ENCODE measurements at places on chromosomes 7 and 10. TPM values are rescaled to one million over a fixed set of nuclear protein-coding genes. Genes with fewer than 3 reads are reported as not detected.

GRCh38 chr10:80276335-80276734, 13.1 kb downstream of the MAT1A start:
- no peak for DNase-seq

- no peak for DNase-seq
Observed at GRCh38 chr7:69719717-69720116, 121.4 kb downstream of the AUTS2 start.

DNA sequence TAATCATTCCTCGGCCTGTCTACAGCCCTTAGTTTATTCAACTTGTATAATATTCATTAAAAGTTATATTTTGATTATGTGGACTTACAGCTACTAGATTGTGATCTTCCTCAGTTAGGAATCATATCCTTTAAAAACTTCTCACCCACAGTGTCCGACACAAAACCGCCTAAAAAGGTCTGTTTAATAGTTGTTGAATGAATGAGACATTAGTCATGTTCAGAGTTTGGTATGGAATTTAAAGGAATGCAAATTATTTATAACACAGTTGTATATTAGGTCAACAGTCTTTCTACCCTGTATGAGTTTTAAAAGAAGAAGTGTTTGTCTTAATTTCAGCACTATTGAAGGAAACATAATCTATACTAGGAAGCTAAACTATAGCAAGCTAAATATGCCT, 390.0 kb downstream of the ARL4A start:
- no peak for DNase-seq

DNA sequence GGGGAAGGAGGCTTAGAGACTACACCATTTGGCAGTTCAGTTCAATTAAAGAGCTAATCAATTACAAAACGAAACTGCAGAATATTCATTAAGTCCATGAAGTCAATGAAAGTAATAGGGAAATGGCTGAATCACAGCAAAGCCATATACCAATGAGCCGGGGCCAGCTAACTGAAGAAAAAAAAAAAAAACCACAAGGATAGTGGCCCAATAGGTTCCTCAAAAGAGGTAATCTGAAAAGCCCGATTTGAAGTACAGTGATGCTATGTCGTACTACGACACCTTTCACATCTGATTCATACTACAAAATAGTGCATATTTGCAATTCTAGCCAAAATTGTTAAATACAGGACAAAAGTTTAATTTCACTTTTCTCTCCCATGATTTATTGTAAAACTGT, 2.5 kb downstream of the ARHGAP12 start:
- DNase-seq: no peak

GRCh38 chr10:6033954-6034353, 28.2 kb downstream of the IL2RA start:
- no peak for DNase-seq

- peak; percentile 20 for DNase-seq
Observed at GRCh38 chr7:157077986-157078644, 60.6 kb upstream of the UBE3C start.

DNA sequence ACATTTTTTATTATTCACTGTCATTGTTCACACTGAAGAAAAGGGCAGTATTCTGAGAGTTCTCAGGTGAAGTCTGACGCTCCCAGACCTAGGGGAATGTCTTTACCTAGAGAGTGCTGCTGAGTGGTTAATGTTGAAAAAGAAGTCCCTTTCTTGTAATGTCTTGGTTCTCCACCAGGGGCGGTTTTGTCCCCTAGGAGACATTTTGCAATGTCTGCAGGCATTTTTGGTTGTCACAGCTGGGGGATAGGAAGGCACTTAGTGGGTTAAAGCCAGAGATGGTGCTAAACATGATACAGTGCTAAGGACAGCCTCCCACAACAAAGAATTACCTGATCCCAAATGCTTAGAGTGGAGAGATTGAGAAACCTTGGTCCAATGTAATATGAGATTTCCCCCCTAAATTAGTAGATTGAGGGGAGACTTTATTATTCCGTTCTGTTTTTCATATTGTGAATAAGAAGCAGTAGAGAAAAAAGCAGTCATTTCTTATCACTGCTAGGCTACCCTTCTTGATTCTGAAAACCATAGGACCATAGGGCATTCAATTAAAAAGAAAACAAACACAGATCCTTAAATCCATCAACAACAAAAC, 13.1 kb downstream of the UMAD1 start:
- peak; percentile 38 for DNase-seq

GRCh38 chr10:93206652-93207051, 133.0 kb downstream of the CYP26A1 start:
- no peak for DNase-seq

DNA sequence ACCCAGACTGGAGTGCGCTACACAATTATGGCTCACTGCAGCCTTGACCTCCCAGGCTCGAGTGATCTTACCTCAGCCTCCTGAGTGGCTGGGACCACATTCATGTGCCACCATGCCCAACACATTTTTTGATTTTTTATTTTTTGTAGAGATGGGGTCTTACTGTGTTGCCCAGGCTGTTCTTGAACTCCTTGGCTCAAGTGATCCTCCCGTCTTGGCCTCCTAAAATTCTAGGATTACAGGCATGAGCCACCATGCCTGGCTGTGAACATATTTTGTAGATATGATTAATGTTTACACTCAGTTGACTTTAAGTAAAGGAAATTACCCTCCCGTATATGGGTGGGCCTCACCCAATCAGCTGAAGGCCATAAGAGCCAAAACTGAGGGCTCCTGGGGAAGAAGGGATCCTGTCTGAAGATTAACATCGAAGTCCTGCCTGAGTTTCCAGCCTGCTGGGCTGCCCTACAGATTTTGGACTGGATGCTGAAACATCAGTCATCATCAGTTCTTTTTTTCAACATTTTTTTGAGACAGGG, 127.1 kb downstream of the ACTR3B start:
- DNase-seq: no peak

- DNase-seq: no peak
Observed at GRCh38 chr10:13719425-13719824, 132.7 kb downstream of the PRPF18 start.

DNA sequence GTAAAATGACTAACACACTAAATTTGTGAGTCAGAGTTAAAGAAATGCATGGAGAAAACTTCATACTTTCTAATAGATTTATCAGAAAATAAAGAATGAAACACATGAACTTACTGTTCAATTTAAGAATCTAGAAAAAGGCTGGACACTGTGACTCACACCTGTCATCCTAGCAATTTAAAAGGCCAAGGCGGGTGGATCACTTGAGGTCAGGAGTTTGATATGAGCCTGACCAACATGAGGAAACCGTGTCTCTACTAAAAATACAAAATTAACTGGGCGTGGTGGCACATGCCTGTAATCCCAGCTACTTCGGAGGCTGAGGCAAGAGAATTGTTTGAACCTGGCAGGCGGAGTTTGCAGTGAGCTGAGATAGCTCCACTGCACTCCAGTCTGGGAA, 1106.2 kb upstream of the LRRN3 start:
- no peak for DNase-seq

DNA sequence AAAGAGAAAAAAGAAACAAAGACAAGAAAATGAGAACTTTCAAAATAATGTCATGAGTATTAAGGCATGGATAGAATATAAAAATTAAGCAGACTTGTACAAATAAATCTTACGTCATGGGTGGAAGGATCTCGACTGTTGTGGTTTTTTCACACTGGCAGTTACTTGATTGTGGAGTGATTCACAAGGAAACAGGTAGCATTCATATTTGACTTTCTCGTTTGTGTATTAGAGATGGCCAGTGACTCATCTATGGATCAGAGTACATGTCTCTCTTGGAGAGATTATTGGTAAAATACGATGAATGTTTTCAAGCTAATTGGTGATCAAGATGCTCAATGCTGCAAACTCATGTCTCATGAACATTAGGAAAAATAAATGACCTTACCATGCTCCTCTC, 564.3 kb downstream of the GATA3 start:
- no peak for DNase-seq

DNA sequence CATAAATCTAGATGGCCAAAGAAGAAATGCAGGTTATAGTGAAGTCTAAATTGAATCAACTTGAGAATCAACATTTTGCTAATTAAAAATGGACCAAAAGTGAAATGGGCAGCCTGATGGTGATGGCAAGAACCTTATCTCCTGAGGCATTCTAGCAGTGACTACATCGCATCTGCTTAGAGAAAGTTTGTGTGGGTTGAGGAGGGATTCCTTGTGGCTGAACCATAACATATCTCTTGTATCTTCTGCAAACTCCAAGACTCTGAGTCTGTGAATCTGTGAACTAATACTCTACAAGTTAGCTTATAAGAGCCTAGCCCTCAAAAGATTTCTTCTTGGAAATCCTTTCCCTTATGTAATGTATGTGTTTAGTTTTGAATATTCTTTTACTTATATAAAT, 85.6 kb downstream of the PRKG1 start:
- DNase-seq: no peak

- no peak for DNase-seq
Observed at GRCh38 chr7:95577137-95577536, 19.2 kb downstream of the PDK4 start.

- no peak for DNase-seq
Observed at GRCh38 chr7:15554081-15554480, 7.7 kb downstream of the AGMO start.

DNA sequence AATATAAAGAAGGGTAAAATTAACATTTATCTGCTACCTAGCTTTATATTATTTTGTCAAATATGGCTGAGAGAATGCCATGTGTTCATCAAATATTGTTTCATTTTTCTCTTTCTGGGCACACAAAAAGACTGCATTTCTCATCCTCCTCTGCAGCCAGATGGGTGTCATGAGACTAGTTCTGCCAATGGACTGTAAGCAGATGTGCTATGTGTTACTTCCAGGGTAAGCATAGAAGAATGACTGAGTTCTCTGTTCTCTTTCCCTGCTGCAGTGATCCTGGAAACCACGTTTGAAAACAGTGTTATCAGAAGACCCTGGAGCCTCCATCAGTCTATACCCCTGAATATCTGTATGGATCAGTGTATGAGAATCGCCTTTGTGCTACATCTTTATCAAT, 24.1 kb upstream of the SLK start:
- DNase-seq: no peak

- DNase-seq: no peak
Observed at GRCh38 chr7:45363669-45364068, 206.1 kb downstream of the RAMP3 start.

- peak; percentile 39 for DNase-seq
Observed at GRCh38 chr7:151784853-151785680, 91.8 kb downstream of the PRKAG2 start.

GRCh38 chr10:122492006-122492405, 30.7 kb downstream of the HTRA1 start:
- no peak for DNase-seq

- DNase-seq: no peak
Observed at GRCh38 chr10:131272897-131273451, 38.5 kb downstream of the TCERG1L start.

DNA sequence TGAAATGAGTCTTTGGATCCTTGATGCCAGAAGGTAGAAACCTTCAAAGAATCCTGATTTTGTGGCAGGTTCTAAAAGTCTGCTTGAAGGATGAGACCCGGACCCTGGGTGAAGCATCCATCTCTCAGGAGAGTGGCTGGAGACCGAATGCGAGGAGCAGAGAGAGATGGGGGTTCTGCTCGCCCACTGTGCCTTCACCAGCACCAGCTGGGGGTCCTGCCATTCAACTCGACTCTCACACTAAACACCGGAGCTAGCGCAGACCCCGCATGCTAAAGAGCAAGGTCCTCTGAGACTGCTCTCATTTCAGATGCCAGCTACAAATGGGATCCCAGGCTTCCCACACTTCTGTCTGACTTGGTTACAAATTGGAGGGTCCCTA, 218.4 kb downstream of the GLRX3 start:
- no peak for DNase-seq

- DNase-seq: no peak
Observed at GRCh38 chr10:89627830-89628229, 17.2 kb downstream of the PANK1 start.

DNA sequence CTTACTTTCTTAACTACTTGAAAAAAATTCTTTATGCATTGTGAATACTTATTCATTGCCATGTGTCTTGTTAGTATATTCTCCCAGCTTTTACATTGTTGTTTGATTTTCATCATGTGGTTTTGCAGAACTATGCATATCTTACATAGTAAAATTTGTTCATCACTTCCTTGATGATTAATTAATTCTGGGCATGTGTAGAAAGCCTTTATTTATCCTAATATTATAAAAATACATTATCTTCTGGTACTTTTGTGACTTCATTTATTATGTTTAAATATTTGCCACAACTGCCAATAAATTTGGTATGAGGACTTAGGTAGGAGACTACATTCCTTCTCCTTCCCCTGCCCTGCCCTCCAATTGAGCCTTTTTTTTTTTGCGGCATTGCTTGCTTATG, 166.0 kb upstream of the ZNF32 start:
- DNase-seq: no peak

DNA sequence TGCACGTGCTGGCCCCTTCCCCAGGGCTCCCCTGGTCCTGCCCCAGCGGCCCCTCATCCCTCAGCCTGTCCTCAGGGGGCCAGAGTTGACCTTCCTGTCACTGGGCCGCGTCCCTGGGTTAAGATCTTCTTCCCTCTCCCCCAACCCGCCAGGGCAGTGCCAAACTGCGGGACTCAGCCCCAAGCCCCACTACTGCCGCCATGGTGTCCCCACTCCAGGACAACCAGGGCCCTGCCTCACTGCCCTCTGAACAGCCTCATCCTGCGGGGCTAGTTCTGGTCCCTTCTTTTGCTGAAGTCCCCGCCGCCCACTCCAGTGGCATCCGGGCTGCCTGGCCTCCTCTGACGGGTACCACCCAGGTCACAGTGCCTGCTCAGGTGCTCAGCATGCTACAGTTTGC, 37.5 kb downstream of the UNCX start:
- peak; percentile 22 for DNase-seq

TMEM140 gene
- not detected for total RNA-seq

ABCA13 gene
- total RNA-seq: 0.61 TPM

AQP1 gene
- not detected for total RNA-seq

AKR1B15 gene
- total RNA-seq: not detected

TRPV5 gene
- 0.15 TPM for total RNA-seq

MINPP1 gene
- total RNA-seq: 27.2 TPM

BMPR1A gene
- 27.7 TPM for total RNA-seq

OR2A42 gene
- total RNA-seq: not detected

BTBD16 gene
- 0.98 TPM for total RNA-seq

VIPR2 gene
- not detected for total RNA-seq

CLDN3 gene
- total RNA-seq: not detected
